ENCODE measurements at places on chromosomes 13 and 19. TPM values are rescaled to one million over a fixed set of nuclear protein-coding genes. Genes with fewer than 3 reads are reported as not detected.

The MISP3 gene
- 2.2 TPM for total RNA-seq

The EPS8L1 gene
- 1.7 TPM for total RNA-seq

The CEACAM4 gene
- total RNA-seq: not detected

The NPAS1 gene
- total RNA-seq: 0.37 TPM

The CEACAM6 gene
- total RNA-seq: not detected

The CBY2 gene
- total RNA-seq: not detected

The ZNF723 gene
- total RNA-seq: not detected

The EDNRB gene
- total RNA-seq: 2.2 TPM

The CCNA1 gene
- 0.05 TPM for total RNA-seq

The YJEFN3 gene
- total RNA-seq: 0.12 TPM

The ZNF426 gene
- 8.9 TPM for total RNA-seq

The APOC4 gene
- not detected for total RNA-seq

The S1PR5 gene
- 10.3 TPM for total RNA-seq

The PINLYP gene
- total RNA-seq: 2.5 TPM

The PGLYRP1 gene
- not detected for total RNA-seq

The CYP2A6 gene
- not detected for total RNA-seq

The IFNL1 gene
- 1.3 TPM for total RNA-seq

The ERICH4 gene
- not detected for total RNA-seq

The UNC13A gene
- total RNA-seq: not detected

The PSG6 gene
- total RNA-seq: 0.89 TPM

Measured in M059J (cell line).